ENCODE measurements at places on chromosomes 5 and 9.

DNA sequence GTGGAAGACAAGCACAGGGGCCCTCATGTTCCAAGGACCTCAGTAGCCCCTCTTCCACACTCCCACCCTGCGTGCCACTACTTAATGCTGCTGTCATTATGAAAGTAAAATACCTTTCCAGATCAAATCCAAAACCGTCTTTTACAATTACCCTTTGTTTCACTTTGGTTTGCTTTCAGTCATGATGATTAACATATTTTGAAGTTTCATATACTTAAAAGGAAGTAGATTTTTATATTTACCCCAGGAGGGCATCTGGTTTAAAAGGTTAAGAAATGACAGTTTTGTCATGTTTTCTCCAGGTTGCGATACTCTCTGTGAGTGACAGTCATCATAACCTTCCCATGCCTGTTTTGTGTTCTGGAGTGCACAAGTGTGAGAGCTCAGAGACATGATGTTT, 13.5 kb upstream of the MAP1B start:
- DNase-seq = no peak

DNA sequence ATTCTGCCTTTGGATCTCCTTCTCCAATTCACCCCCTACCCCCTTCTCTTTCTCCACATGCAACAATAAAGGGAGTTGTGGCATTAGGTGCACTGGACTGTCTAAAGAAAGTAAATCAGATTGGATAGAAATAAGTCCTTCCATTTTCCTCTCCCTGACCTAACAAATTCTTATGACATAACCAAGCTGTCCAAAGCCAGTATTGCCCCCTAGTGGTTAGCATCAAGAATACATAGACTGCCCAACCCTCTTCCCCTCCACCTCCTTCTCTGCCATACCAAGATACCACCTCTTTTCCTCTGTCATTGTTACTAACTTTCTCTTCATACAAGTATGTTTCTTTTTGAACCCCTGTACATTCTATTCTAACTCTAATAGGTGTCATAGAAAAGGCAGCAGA, 45.7 kb downstream of the PPARGC1B start:
- no peak for DNase-seq

GRCh38 chr5:169242175-169242848, 58.6 kb downstream of the SLIT3 start:
- no peak for DNase-seq

GRCh38 chr9:85898332-85898731, 42.6 kb upstream of the NAA35 start:
- no peak for DNase-seq

DNA sequence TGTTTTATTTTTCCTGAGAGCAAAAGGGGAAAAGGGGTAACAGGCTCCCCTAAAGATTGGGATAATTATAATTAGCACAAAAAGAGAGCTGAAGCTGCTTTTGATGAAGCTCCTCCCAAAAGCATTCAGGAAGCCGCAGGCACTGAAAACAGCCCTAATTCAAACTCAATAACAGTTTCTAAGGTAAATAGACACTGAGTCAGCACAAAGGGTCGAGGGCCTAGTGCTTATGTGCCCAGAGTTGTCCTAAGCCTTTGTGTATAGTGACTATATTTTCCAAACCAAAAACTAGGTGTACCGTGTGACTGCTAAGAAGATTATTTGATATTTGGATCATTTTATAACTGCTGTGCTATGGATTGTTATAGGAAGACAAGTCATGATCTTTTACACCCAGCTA, 67.7 kb downstream of the HMHB1 start:
- DNase-seq = peak; percentile 27

- DNase-seq = peak; percentile 1
Observed at GRCh38 chr5:136522217-136522956, 157.0 kb upstream of the TRPC7 start.

DNA sequence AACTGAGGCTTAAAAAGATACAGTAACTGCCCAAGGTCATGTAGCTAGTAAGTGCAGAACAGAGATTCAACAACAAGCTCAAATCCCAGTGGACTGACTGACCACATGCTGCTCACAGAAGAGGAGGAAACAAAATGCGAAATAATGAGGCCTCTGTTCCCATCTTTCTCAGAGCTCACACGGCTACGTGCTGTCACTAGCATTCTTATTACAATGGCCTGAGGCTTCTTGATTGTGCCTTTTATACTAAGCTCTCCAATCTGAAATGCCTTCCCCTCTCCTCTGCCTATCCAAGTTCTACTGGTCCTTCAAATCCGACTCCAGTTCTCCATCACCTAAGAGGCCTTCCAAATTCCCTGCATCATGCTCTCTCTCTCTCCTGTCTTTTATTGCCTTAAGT, 26.0 kb downstream of the SGTB start:
- DNase-seq = no peak

GRCh38 chr5:172493002-172493401, 38.7 kb upstream of the SH3PXD2B start:
- no peak for DNase-seq

- DNase-seq = no peak
Observed at GRCh38 chr9:93205045-93205768, 21.3 kb downstream of the WNK2 start.

DNA sequence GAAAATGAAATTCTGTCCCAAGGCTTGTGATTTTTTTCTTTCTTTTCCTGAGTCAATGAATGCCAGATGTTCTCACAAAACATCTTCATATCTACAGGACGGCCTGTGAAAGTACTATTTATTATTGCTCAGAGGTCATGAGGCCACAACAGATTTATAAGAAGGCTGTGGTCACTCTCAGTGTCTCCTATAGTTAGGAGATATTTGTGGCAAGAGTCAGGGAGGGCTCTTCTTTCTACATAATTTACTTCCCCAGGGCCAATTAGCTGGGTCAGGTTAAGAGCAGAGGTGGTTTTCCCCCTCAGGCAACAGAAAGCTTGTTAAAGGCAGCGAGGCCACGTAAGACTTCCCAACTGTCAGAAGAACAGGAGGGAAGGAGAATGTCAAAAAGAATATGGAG, 248.7 kb downstream of the SLIT3 start:
- no peak for DNase-seq

DNA sequence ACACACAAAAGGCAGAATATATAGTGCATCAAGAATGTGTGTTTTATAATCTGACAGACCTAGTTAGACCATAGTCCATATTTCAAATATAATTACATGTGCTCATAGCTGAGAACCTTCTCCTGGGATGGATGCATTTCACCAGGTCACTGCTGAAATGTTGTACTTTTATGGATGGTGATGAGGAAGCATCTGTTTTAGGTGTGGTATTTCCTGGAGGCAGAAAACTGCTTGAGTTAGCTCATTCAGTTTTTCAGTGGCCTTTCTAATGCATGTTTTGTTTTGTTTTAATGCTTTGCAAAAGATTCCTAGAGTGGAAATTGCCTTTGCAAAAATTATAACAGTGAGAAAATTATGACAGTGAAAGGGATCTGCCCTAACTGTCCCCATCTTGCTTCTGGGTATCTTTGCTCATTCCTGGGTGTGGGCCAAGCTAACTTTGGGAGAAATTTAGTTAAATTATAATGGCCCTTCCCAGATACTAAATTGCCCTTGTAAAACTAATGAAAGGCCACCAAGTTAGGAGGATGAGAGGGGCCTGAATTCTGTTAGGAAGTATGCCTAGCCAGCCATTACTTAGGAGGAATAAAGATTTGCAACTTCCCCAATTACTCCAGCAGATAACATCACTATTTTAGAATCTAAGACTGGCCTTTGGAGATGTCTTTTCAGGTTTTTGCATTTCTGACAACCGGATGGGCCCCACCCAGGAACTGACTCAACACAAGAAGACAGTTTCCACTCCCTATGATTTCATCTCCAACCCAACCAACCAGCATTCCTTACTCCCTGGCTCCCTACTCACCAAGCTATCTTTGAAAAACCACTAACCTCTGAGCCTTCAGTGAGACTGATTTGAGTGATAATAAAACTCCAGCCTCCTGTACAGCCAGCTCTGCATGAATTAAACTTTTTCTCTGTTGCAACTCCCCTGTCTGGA, 7.0 kb upstream of the IL12B start:
- DNase-seq = peak; percentile 91

- peak; percentile 56 for DNase-seq
Observed at GRCh38 chr9:96566498-96567202, 53.0 kb downstream of the CDC14B start.

DNA sequence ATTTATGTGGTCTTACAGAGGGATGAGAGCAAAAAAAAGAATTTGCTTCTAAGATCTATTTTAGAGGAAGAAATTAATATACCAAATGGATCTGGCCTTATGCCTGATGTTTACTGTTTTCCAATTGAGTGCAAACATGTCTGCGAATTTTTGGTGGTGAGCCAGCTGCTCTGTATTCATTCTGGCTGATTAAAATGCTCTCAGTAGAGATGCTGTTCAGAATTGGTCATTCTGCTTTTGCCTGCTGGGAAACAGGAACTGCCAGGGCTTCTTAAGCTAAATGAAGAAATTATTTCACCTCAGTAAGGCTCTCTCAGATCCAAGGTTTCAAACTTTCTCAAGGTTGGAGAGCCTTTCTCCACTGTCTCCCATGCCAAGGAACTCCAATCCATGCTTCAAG, 132.0 kb upstream of the SV2C start:
- no peak for DNase-seq

- DNase-seq = peak; percentile 39
Observed at GRCh38 chr5:143400541-143401226, 2.8 kb downstream of the NR3C1 start.

DNA sequence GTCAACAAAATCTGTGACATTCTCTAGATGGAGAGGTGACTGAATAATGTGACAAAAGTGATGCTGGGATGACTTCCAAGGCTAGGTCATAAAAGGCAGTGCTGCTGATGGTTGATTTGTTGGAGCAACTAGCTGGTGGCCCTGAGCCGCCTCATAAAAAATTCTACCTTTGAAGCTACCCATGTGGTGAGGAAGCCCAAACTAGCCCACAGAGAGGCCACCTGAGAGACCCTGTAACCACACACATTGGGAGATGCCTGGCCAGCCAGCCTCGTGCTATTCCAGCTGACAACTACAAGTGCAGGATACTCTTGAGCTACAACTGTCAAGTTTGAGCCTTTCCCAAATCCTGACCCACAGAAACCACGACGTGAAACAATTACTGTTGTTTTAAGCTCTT, 22.7 kb downstream of the CLTA start:
- no peak for DNase-seq

DNA sequence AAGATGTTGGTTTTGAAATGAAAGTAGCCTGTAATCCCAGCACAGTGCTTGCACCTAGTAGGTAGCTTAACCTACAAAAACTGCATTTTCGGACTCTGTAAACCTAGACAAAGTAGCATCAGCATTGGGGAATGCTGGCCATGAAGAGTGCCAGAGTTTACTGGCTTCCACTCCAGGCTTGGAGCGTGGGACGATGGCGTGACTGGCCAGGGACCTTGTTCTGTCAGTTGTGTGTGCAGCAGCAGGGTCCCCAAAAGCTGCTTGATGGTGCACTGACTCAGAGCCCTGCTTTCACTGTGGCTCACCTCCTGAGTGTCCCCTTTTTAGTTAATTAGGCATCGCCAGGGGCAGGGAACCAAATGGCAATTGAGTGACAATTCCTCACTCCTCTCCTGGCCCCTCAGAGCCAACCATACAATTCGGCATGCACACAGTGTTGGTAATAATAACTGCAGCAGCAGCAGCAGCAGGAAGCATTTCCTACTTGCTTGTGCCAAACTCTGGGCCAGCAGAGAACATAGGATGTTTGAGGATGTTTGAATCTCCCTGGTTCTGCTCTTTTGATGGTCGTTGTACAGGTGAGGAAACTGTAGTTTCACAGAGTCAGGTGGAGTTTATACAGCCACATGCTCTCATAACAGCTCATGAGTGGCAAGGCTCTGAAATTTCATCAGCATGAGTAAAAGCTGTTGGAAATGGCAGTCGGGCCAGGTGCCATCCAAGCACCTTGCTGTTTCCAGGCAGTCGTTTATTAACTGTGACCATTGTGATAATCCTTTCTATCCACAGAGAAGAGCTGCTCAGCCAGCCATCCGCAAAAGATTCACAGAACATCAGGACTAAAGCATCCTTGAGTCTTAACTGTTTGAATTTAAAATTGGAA, 4.2 kb downstream of the UBE2QL1 start:
- DNase-seq = no peak

DNA sequence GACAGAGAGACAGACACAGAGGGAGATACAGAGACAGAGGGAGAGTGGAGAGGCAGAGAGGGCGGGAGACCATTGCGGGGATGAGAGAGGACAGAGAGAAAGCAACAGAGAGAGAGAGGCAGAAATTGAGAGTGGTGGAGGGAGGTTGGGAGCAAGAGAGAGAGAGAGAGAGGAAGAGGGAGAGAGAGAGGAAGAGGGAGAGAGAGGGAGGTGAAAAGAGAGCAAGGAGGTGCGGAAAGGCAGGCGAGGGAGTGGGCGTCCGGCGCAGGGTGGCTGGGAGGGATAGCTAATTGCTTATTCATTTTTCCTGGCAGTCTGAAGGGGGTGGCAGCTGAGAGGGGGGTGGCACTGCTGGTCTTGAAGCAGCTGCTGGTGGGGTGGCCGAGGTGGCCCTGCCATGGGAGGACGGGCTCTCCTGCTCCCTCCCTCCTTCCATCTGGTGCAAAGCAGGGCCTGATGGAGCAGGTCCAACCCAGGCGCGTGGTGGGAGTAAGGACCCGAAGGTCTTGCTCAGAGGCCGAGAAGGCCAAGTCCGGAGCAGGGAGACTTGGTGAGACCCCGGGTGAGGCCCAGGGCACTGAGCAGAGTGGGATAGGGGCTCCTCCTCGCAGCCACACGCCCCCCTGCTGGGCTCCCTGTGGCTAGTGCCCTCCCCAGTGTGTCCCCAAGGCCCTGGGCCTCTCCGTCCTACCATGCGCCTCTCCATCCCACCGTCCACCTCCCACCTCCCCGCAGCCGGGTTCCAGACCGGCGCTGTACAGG, 25.3 kb upstream of the RNU6ATAC start:
- DNase-seq = no peak

DNA sequence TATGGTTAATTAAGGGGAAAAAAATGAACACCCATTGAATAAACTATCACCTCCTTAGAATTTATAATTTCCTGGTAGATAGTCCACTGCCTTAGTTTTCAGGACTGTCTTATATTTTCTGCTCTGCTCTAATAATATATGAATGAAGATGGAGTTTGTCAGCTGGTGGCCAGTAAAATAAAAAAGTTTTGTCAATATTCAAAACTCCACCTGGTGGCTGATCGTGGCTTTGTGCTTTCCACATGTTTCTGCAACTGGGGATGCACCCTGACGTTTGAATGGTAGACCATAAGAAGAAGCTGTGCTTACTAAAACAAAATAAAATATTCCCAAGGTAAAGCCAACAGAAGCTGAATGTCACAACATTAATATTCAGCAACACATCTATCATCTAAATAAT, 286.6 kb upstream of the IZUMO3 start:
- no peak for DNase-seq

DNA sequence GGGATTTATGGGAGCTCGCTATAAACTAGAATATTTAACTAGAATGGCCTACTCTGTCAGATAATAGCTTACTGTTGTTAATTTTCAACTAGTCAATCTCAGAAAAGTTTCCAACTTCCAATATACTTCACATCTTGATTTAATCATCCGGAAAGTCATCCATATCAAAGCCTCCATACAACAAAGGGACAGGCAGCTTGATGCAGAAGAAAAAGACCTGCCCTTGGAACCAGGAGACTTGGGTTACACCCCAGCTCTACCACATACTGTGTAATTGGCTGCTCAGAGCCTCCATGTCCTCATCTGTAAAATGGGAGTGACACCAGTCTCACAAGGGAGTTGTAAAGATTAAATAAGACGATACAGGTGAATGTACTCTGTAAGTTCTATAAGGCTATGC, 1.9 kb downstream of the PTPN3 start:
- DNase-seq = no peak

GRCh38 chr5:98510143-98510985, 263.1 kb upstream of the RGMB start:
- peak; percentile 20 for DNase-seq

GRCh38 chr5:501831-502184, 22.4 kb downstream of the SLC9A3 start:
- no peak for DNase-seq

GRCh38 chr9:14344053-14344524, 30.1 kb upstream of the NFIB start:
- no peak for DNase-seq
